ENCODE measurements at places on chromosomes 6 and 20. TPM values are rescaled to one million over a fixed set of nuclear protein-coding genes. Genes with fewer than 3 reads are reported as not detected.

DNA sequence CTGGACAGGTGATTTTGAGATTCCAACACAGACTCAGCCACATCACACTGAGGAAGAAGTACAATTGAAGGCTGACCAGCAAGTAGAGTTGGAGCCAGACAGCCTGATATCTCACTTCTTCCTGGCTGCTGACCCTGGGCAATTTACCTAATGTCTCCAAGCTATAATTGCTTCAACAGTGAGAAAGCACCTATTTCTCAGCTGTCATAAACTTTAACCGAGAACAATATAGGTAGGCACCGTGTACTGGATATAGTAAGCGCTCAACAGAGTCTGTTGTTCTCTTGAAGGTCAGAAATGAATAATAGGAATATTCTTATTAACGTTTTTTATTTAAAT lies 28.3 kb downstream of the STX7 start:
- H3K36me3 ChIP-seq: peaks cover 4% of the 10 kb centered on the region
- H3K27ac ChIP-seq: no peak overlapping the region
- peaks cover 24% of the 10 kb centered on the region for H3K4me1 ChIP-seq
- no peak overlapping the region for H3K4me3 ChIP-seq
- no peak for DNase-seq

GRCh38 chr6:79613912-79614311 lies 17.2 kb upstream of the SH3BGRL2 start:
- no peaks in the 10 kb centered on the region for H3K27me3 ChIP-seq
- DNase-seq: no peak
- no peak overlapping the region for H3K4me3 ChIP-seq
- no peaks in the 10 kb centered on the region for H3K36me3 ChIP-seq
- no peak overlapping the region for H3K27ac ChIP-seq

- DNase-seq: peak; percentile 65
- no peak overlapping the region for H3K27ac ChIP-seq
- H3K4me1 ChIP-seq: no peaks in the 10 kb centered on the region
These were observed 8.4 kb upstream of the STK35 start for GRCh38 chr20:2093159-2093781.

GRCh38 chr6:169099411-169100202 lies 154.0 kb downstream of the THBS2 start:
- H3K4me1 ChIP-seq: no peaks in the 10 kb centered on the region
- no peak overlapping the region for H3K27ac ChIP-seq

GRCh38 chr6:138815797-138816528 lies 20.1 kb downstream of the ECT2L start:
- H3K4me1 ChIP-seq: peaks cover 20% of the 10 kb centered on the region
- H3K27me3 ChIP-seq: no peaks in the 10 kb centered on the region

The CCDC170 gene
- not detected for total RNA-seq

DNA sequence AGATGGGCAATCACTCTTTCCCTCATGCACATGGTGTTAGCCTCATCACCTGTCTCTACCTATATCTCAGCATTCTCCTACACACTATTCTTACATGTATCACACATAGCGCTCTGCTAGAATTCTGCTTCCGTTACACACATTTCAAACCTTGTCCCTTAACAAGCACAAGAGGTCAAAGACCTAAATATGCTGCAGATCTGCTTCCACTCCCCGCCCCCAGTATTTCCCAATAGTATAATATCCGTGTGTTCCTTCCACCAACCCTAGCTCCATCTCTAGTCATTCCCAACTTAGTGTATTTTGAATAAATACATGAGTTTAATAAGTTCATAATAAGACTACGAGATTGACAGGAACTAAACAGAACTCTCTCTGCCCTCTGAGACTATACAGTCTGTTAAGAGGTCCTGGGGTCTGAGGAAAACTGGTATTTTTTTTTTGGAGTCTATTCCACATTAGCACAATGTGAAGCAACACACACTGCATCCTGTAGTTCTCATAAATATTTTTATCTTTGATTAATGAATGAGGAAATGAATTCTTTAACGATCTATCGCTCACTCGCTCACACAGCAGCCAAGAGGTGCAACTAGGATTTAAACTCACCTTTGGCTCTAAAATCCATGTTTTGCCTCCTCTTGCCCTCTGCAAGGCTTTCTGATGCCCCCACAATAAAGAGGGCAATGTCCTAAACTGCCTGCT lies 491.6 kb downstream of the QKI start:
- H3K27ac ChIP-seq: no peak overlapping the region
- H3K4me3 ChIP-seq: no peak overlapping the region
- H3K27me3 ChIP-seq: peaks cover 12% of the 10 kb centered on the region
- no peak for DNase-seq
- no peaks in the 10 kb centered on the region for H3K36me3 ChIP-seq

The DOK5 gene
- 4.3 TPM for total RNA-seq

GRCh38 chr6:33439956-33440648 lies 14.3 kb upstream of the ZBTB9 start:
- no peak overlapping the region for H3K27ac ChIP-seq
- no peak overlapping the region for H3K4me3 ChIP-seq
- no peak for DNase-seq
- no peaks in the 10 kb centered on the region for H3K27me3 ChIP-seq

The GSTA2 gene
- not detected for total RNA-seq

- H3K27me3 ChIP-seq: no peaks in the 10 kb centered on the region
- no peaks in the 10 kb centered on the region for H3K4me1 ChIP-seq
- no peak overlapping the region for H3K4me3 ChIP-seq
- no peak for DNase-seq
- no peak overlapping the region for H3K27ac ChIP-seq
These were observed 73.9 kb downstream of the AHI1 start for GRCh38 chr6:135423649-135424128.

DNA sequence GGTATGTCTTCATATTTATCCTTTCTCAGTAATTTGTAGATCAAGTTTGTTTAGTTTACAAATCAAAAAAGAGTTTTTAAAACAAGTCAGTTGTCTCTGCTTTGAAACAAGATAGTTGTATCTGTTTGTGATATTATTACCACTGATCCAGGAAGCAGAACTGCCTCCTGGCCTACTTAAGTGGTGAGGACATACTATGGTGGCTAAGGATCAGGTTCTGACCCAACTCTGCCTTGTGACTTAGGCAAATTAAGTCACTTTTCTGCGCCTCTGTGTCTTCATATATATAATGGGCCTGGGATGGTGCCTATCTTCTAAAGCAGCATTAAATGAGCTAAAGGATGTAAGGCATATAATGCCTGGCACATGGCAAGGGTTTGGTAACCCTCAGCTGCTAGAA lies 8.7 kb downstream of the ANKS1A start:
- no peaks in the 10 kb centered on the region for H3K27me3 ChIP-seq
- no peak overlapping the region for H3K4me3 ChIP-seq
- no peak for DNase-seq
- no peaks in the 10 kb centered on the region for H3K36me3 ChIP-seq

The ARHGAP40 gene
- total RNA-seq: not detected

- no peak for DNase-seq
- H3K4me3 ChIP-seq: no peak overlapping the region
- no peaks in the 10 kb centered on the region for H3K4me1 ChIP-seq
- no peaks in the 10 kb centered on the region for H3K36me3 ChIP-seq
- H3K27me3 ChIP-seq: peaks cover 31% of the 10 kb centered on the region
These were observed 11.1 kb upstream of the TCF15 start for GRCh38 chr20:621125-621756.

DNA sequence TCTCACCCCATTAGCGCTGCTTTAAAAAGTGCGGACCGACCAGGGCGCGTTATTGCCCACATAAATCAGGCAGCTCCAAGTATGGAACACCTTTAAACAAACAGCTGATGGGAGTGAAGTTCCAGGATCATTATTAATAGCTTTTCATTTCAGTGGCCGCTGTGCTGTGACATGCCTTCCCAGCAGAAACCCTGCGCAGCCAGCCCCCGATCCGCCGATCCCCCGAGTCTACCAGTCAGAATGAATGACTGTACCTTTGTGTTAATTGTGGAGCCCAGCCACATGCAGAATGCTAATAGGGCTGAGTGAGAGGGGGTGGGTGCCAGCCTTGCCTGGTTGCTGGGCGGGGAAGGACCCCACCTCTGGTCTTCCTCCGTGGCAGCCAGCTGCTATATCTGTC lies 21.9 kb downstream of the CDH22 start:
- no peak overlapping the region for H3K4me3 ChIP-seq
- H3K27ac ChIP-seq: no peak overlapping the region
- no peaks in the 10 kb centered on the region for H3K36me3 ChIP-seq
- no peak for DNase-seq
- peaks cover 12% of the 10 kb centered on the region for H3K27me3 ChIP-seq
- H3K4me1 ChIP-seq: no peaks in the 10 kb centered on the region

The RIPOR2 gene
- 116 TPM for total RNA-seq

The BHLHE23 gene
- total RNA-seq: not detected

DNA sequence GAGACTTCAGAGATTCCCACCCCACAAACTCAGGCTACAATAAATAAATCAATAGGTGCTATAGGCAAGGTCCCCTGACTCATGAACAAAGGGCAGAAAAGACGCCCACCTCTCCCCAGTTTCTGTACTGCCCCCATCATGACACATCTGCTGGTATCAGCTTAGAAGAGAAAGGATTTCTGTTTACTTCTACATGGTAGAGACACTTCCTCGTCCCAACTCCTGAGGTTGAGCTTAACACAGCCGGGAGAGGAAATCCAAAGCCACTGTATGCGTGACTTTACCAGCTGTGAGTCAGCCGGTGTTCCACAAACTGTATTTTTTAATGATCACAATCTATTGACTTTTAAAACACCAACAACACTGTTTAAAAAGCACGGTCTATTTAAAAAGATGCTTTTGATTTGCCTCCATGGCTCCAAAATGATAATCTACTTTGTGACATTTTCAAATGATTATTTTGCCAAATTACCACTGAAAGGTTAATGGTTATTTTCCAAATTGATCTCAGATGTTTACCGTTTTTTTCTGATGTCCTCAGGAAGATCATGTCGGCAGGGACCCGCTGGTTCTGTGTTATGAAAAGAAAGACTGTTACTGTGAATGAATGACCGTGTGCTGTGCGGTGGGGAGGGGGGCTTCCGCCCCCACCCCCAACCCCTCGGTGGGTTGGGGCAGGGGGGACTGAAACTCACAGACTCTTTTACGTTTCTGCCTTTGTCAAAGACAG lies 72.5 kb downstream of the ATP9A start:
- peaks cover 11% of the 10 kb centered on the region for H3K27me3 ChIP-seq
- H3K4me3 ChIP-seq: no peak overlapping the region
- H3K4me1 ChIP-seq: peaks cover 13% of the 10 kb centered on the region
- DNase-seq: peak; percentile 5
- no peaks in the 10 kb centered on the region for H3K36me3 ChIP-seq
